ENCODE measurements at places on chromosomes 6 and 20.
A peak's percentile ranks its signal among the peaks of the same experiment; 100 is the strongest.

DNA sequence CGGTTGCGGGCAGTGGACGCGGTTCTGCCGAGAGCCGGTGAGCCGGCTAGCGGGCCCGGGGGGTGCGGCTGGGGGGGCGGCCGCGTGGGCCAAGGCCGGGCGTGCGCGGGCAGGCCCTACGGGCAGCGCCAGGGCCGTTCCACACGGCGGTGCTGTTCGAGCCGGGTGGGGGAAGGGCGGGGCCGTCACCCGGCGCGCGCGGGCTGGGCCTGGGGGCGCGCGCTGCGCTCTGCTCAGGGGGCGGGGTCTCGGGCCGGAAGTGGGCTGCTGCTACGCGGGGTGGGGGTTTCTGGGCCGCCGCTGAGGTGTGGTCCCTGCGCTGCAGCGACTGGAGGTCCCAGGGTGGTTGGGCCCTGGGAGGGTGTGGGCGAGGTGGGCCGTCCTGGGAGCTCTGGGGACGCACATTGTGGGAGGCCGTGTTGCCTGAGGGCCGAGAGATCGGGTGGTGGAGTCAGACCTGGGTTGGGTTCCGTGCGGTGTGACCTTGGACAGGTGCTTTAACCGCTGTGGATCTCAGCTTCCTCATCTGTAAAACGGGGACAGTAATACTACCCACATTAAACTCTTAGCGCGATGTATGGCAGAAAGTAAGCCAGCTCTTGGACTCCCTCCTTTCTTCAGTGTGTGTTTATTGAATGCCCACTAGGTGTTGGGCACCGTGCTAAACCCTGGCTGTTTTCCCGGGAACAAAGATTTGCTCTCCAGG lies 391 bp downstream of the MAPRE1 start:
- peak; percentile 40 for DNase-seq

DNA sequence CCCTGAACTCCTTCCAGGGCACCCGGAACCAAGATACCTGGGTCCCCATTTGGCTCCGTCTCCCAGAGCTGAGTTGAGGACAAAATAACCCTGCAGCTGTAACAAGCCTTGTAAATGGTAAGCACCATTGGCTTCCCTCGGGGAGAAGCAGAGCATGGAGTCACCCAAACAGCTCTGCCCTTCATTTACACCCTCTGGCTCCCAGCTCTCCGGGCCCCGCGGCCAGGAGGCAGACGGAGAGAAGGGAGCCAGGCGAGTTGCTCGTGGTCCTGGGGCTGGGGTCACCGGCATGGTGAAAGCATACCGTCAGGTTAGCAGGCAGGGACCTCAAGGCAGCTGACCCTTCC lies 2.1 kb downstream of the TFEB start:
- no peak for DNase-seq

DNA sequence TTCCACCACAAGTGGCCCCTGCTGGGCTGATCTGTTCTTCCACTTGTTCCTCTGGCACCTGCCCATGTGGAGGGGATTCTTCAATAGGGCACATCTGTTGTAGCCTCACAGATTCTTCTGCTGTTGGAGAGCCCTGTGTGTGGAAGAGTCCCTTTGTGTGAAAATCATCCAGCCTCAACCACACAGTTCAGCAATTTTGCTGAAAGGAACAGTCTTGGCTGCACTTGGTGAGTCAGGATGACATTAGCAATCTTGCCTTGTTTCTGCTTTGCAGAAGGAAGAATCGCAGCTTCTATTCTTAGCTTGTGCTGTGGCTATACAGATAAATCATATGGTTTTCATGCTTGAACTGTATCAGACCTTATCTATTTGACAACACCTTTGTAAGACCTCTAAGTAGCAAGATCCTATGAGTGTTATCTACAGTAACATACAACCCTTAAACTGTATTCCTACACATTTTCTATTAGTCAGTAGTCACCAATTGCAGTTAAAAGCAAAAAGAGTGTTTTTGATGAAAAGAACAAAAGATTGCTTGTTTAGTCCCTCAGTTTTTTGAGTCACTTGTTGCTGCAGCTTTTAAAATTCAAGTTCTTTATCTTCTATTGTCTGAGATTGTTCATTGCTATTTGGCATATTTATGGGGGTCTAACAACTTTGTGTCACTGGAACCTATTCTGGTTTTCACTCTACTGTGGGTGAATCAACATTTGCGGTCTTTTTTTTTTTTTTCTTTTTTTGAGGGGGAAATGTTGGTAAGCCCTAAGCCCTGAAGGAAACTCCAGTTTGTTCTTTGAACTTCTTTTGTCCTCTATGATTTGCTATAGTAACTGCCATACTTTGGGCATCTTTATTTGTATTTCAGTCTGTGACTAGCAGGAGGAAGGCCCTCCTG lies 231.6 kb downstream of the TFAP2B start:
- DNase-seq: no peak

DNA sequence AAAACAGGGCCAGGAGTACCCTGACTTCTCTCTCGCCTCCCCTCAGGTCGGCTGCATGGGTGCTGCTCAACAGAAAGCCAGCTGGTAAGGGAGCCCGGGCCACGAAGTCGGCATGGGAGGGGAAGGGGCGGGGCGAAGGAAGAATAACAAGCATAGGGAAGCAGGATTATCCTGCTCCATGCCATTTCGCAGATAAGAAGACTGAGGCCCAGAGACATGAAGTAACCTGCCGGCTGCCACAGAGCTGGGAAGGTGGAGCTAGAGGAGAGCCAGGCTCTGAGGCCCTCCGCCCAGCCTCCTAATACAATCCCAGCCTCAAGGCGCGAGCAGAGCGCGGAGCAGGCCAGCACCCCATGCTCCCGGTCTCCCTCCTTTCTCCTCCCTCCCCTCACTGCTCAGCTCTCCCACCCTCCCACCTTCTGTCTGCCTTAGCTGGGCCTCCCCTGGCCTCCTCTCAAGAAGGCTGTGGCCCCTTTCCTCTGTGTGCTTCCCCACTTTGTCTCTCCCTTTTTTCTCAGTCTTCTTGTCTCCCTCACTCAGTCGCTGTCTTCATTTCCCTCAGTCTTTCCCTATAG lies 13.2 kb upstream of the HMGA1 start:
- no peak for DNase-seq

DNA sequence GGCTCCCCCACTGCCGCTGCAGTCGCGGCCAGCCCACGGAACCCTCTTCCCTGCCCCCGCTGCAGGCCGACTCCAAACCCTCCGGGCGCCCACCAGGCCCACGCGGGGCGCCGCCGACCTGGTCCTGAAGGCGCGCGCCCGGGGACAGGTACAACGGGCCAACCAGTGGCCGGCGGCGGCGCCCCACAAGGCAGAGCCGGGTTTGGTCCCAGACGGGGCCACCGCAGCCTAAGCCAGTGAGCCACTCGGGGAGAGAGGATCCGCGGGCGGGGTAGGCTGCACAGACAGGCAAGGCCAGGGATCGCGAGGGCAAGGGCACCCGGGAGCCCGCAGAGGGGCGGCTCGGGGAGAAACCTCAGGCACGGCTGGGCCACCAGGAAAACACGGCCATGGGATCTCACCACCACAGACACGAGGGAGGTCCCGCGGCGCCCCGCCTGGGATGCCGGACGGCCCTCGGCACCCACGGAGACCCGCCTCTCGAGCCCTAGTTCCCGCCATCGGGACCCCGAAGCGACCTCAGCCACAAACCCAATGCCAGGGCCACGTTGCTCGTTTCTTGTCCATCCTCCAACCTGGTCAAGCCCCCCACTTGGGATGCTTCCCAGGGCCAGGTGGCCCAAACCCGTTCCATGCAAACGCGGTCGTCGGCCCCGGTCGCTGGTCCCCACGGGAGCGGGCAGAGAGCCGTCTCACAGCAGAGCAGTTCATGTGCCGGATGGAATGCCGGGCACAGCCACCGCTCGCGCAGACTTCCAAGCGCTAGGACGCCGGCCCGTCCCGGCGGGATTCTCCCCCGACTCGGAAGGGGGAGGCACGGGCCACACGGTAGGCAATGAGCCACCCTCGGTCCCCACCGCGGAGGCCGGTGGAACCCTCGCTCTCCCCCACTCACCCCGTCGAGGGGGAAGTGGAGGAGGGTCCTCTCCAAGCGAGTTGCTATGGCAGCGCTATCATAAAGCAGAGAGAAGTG lies 1956.6 kb upstream of the DEFB115 start:
- no peak for DNase-seq

- no peak for DNase-seq
These were observed 20.6 kb downstream of the LOC128125822 start for GRCh38 chr6:63592886-63593285.

DNA sequence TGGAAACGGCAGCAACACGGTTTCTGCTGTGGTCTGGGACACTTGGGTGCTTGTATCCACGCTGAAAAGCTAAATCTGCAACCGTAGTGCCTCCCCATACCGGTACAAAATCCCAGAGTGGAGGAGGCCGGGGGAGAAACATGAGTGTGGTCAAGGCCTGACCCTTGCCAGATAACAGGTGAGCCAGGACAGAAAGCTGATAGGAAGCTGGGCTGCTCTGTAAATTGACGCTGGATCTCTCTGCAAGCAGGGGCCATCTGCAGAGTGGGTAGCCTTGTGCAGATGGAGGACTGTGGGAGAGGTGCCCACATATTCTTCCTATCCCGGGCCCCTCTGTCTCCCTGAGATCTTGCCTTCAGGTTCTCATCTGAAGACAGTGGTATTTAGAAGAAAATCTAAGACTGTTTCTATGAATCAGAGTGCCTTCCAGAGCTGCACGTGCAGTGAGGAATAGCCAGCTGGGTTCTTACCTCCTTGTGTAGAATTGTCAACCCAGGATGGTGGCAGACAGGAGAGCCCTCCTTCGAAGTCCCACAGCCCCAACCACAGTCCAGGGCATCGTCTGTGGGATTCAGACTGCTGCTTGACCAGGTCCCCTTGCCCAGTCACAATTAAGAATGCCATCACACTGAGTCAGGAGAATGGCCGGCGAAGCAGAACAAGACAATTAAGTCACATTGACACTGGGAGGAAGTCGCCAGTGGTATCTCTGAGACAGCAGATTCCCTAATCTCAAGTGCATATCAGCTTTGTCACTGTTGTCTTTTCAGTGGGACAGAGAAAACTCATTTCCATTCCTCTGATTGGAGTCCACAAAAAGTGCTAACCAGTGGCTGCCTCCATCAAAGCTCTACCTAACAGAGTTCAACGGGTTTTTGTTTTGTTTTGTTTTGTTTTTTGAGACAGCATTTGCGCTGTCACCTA lies 100.0 kb upstream of the RIPOR2 start:
- no peak for DNase-seq

DNA sequence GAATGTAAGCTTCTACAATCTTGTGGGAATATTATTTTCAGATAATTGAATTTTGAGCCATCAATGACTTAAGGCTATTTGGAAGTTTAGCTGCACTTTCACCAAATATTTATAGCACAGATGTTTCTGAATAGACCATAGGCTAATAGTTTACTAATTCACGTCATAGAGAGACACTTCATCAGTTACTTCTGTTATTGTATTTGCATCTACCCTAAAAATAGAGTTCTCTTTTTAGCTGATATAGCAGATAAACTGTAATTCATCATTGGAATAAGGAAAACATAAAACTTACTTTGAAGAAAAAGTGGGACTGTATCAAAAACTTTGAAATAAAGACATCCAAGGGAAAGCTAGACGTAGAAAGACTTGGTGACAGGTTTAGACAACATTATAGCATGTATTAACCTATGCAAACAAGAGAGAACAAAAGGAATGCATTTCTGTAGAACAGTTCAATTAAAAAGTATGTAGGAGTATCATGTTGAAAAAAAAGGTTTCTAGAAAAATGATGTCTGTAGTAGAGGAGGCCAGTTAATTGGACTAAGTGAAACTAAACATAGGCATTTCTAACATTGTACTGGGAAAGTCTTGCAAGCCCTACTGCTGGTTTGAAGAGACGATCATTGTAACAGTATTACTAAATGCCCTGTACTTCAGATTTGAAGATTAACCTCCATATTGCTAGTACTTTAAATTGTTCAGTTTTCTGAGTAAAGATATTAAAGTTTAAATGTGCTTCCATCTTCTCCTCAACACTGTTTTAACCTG lies 123.3 kb downstream of the ZFAND3 start:
- DNase-seq: no peak

DNA sequence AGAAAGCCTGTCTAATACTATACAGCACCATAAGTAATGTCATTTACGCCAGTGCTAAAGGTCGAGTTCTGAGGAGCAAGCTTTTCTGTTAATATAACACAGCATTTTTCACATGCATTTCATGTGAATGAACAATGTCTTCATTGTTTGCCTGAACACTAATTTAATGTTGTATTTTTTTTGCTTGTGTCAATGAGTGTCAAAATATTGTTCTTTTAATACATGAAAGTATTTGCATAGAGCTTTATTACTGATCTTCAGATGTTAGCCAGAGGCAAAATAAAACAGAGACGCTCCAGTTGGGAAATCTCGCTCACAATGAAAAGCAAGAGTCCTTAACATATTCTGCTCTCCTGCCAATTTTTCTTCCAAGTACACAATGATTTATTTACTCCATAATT lies 151.8 kb downstream of the FOXC1 start:
- DNase-seq: no peak

GRCh38 chr6:25370178-25371036 lies 91.2 kb downstream of the CARMIL1 start:
- DNase-seq: no peak

GRCh38 chr6:112933947-112934346 lies 586.8 kb downstream of the RFPL4B start:
- DNase-seq: no peak

- no peak for DNase-seq
These were observed 4.0 kb upstream of the FOXF2 start for GRCh38 chr6:1385129-1386037.

GRCh38 chr6:115133790-115134189 lies 791.0 kb upstream of the HS3ST5 start:
- no peak for DNase-seq

DNA sequence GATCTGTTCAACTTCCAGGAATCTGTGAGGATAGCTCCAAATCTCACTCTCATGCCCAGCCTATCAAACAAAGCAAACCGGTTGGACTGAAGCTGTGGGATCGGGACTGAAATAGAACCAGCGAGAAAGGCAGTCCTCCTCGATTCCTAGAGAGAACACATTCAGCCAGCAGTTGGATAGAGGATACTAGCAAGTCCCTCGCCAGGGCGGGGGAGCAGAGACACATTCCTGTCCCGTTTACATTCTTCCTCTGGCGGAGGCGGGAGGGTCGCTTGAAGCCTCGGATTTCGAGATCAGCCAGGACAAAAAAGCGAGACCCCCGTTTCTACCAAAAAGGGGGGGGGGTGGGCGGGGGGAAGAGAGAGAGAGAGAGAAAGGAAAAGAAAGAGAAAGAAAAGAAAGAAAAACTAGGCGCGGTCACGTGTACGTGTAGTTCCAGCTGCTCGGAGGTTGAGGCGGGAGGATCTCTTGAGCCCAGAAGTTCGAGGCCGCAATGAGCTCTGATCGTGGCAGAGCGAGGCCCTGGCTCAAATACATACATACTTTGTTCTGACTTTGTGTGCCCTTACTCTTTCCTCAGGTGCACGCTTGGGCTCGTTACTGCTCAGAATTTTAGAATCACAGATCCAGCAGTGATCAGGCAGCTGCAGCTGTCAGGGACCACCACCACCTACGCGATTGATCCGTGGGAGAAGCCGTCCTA lies 19.5 kb downstream of the ZNF311 start:
- no peak for DNase-seq

- DNase-seq: no peak
These were observed 22.7 kb downstream of the BCAS1 start for GRCh38 chr20:54047720-54048119.

DNA sequence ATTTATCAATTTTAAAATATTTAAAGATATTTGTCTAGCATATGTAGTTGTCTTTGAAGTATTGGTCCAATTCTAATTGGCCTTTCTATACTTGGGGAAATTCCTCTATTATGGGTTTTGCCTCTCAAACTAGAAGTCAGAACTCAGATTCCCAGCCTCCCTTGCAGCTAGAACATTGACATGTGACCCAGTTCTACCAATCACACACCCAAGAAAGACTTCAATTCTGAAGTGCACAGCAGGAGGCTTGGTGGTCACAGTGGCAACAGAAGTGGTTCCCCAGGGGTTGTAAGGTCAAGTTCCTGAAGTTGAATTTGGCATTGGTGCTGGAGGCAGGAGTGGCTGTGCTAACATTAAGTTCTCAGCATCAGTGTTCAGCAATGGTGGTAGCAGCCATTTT lies 14.8 kb upstream of the FKBP5 start:
- DNase-seq: no peak

All from HL-60 (cell line).